G401 (cell line): ENCODE measurements at places on chromosomes 16 and 17. TPM values are rescaled to one million over a fixed set of nuclear protein-coding genes. Genes with fewer than 3 reads are reported as not detected.

EZH1 gene
- total RNA-seq, result 10.0 and 14.7 TPM in 2 replicates

KCTD11 gene
- total RNA-seq, result 12.0 and 14.3 TPM in 2 replicates

DNA sequence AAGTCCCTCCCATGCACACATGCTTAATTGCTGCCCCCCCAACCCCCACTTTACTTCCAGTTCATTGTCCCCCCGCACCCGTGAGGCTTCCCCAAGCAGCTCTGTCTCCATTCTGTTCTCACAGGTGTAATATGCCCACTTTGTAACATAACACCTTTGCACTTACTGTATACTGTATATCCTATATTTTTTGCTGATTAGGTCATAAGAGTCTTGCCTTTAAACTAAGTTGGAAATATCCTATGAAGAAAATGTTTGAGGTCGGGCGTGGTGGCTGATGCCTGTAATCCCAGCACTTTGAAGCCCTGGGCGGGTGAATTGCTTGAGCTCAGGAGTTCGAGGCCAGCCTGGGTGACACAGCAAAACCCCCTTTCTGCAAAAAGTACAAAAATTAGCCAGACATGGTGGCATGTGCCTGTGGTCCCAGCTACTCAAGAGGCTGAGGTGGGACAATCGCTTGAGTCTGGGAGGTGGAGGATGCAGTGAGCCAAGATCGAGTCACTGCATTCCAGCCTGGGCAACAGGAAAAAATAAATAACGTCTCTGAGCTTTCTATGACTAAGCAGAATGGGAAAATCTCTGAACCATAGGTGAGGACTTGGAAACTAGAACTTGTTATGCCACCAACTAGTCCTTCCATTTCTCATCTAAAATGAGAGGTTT, 76.1 kb downstream of the TNRC6C start:
- DNase-seq, result no peak

DNA sequence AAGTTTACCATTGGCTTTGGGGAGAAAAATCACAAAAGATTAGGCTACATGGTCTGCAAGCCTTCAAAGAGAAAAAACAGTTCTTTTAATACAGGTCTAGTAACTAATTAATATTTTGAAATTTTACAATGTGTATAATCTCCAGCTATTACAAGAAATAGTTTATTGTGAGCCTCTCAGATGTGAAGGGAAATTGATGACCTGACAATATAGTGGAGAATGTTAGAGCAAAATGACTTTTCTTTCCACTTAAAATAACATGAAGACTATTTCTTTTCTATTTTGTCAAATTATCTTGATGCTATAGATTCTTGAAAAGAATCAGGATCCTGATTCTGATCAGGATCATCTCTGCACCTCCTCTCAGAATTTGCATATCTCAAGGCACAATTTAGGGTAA, 362.3 kb downstream of the PMP22 start:
- DNase-seq, result no peak

GRCh38 chr16:23861874-23862273, 26.1 kb downstream of the PRKCB start:
- DNase-seq, result no peak

CCL16 gene
- total RNA-seq, result not detected in 2 replicates

- no peak for DNase-seq
Observed at GRCh38 chr16:1260101-1260680, 4.3 kb downstream of the TPSD1 start.

SYCE1L gene
- total RNA-seq, result not detected in 2 replicates

GRCh38 chr17:27622986-27623385, 8.0 kb upstream of the LGALS9 start:
- DNase-seq, result peak; percentile 18

- no peak for DNase-seq
Observed at GRCh38 chr17:55341432-55341831, 76.7 kb downstream of the HLF start.

LPO gene
- not detected in 2 replicates for total RNA-seq

DNA sequence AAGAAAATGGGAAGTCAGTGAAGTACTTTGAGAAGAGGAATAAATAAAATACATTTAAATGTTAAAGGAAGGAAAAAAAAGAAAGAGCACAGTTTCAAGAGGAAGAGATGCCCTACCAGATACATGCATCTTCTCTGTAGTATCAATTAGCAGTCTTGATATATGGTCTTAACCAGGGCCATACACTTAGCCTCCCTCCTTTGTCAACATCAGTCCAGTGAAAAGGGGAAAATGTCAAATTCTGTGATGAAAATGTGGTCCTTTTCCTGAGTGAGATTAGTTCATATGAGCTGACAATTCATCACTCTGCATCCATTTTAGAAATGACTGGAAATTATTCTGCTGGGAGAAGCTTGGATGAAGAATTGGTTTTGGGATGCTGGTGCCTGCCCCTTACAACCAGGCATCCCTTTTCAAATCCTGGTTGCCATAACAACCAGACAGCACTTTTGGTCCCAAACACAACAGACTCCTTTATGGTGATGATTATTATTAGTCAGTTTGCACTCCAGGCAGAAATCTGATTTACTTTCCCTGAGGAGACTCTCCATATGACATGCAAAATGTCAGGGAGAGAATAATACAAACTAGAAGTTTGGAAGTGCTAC, 933.6 kb upstream of the CDH8 start:
- DNase-seq, result no peak

GRCh38 chr17:50853015-50853615, 13.0 kb downstream of the TOB1 start:
- no peak for DNase-seq

SMIM5 gene
- not detected in 2 replicates for total RNA-seq

DNA sequence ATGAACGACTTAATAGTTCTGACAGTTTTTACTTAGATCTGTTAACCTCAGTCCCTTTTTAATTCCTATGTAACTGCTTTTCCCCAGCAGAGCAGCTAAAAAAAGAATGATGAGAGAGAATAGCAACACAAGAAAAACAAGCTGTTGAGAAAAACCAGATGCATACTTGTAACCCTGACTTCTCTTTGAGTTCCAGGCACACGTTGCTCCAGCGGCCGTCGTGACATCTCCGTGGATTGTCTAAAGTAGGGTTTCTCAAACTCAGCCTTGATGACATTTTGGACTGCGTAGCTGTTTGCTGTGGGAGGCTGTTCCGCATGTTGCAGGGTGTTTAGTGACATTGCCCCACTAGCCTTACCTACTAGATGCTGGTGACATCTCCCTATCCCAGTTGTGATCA, 324.0 kb downstream of the SNX29 start:
- DNase-seq, result no peak

DNA sequence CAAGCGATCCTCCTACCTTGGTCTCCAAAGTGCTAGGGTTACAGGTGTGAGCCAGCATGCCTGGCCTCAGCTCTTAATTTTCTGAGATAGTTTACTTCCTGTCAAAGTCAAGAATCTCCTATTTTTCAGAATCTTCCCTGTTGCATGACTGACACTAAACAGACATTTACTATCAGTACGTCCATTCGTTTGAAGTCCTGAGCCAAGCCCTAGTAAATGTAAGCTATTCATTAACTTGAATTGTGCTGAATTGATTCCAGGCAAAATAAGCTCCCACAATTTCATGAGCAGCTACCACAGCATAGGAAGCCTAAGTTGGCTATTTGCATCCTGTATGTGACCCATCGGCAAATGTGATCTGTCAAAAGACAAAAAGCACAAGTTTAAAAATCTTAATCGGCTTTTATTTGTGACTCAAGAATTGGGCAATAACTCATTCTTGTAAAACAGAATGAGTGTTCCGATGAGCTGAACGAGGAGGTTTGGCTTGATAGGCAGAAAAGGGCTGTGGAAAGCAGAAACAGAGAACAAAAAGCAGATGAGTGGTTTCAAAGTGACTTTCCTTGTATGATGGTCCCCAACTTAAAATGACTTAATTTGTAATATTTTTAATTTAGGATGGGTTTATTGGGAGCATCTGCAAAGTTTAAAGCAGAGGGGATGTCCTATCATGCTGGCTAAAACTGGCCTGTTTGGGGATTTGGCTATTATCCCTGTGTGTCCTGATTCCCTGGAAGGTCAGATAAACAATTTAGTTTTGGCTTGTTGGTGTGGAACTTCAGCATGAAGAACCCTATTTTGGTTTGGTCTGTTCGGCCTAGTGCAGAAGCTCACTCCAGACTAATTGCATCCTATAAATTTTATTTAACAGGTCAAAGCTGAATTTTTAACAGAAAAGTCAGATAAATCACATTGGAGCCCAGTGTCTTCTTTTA, 14.2 kb downstream of the RNF112 start:
- no peak for DNase-seq

DNA sequence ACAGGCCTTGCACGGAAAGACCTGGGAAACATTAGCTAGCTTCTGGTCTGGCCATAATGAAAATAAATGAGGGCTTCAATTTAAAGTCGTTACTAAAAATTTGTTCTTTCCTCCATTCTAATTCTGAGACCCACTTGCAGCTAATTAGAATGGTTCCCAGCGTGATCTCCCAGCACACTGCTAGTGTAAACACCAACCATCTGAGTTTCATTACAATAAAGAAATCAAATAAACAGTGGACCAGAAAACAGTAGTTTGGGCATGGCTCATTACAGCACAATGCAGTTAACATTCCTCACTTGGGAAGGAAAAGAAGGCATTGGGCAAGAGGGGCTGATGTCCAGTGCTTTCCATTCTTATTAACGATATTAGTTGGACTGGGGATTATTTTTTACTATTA, 410.9 kb upstream of the SOX9 start:
- DNase-seq, result no peak

DEXI gene
- total RNA-seq, result 90.6 and 91.9 TPM in 2 replicates

TAF15 gene
- 18.2 and 23.9 TPM in 2 replicates for total RNA-seq

DNA sequence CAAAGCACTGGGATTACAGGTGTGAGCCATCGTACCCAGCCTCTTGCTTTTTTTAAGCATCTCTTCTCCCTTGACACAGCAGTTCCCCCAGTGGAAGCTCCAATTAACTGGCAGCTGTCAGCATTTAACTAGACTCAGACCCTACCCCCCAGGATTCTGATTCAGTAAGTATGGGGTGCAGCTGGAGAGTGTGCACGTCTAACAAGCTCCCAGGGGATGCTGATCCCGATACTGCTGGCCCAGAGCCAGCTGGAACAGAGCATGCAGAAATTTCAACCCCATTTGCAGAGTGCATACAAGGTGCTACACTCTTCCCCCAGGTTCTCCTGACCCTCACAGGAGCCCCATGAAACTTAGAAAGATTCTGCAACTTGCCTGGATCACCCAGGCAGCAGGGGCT, 27.7 kb upstream of the BCO1 start:
- DNase-seq, result no peak

GRCh38 chr17:31392002-31392855, 754 bp downstream of the RAB11FIP4 start:
- DNase-seq, result peak; percentile 63

- DNase-seq, result no peak
Observed at GRCh38 chr17:28864991-28865849, 10.4 kb downstream of the ERAL1 start.

DNA sequence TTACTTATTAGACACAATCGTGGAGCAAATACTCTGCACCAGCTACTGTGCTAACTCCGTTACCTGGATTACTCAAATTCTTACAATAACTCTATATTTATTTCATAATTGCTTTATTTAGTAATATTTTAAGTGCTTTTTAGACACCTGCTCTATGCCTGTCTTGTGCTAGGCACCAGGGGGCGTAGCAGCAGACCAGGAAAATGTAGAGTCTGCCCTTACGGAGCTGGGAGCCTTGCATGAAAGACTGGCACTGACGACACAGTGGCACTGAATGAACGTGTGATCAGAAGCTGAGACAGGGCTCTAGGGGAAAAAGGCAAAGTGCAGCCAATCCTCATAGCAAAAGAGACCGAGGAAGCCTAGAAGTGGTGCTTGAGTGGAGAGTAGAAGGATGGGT, 486.5 kb downstream of the CDH13 start:
- DNase-seq, result peak; percentile 29

DNA sequence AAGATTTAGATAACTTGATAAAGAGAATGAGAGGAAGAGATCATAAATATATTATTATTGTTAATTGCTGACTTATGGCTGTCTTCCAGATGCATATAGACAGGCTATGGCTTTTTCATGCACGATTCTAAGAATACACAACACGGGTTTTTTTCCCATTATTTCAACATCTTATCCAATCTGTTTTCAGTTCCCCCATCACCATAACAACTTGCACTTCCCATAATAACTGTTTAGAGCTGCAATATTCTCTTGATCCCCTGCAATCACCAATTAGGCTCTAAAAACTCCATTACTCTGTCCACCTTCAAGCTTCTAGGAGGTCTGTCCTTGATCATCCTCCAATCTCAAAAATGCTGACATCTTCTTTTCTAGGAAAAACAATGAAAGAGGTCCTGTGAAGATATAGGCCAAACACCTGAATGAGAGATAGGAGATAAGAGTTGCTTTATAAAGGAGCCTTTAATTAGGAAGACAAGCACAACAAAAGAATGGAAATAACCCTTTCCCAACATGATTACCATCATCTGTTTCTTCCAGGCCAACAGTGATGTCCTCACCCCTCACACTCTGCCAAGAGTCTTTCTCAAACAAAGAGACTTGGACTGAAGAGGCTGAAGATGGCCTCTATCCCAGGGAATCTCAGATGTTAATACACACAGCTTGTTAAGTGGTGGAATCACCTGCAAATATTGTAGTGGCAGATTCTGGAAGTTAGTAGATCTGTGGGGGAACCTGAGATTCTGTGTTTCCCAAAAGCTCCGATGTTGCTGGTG, 32.2 kb upstream of the CCL2 start:
- DNase-seq, result no peak

DNA sequence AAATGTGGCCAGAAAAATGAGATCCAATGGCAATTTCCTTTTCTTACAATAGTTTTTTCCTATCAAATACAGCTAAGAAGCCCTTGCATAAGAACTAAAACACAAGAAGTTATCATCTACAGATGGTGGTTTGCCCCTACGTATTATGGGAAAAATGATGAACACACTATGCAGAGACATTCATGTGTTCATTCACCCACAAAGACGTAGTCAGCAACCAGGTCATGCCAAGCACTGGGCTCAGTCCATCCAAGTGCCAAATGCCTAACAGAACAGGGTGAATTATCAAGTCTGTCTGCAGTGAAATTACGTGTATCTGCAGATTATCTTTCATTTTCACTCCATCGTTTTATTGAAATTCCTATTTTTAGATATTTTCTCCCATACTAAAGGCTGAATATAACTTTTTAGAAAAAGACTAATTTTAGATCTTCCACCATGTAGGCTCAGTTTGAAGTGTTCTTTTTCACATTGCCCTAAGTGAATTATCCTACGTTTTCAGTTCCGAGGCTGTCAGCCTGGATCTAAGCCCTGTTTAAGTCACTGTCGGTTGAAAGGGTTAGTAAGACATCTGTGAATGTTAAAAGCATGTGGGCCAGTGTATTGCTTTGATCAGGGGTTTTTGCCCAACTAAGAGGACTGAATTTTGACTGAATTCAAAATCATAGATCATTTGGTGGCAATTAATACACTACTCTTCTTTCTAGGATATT, 78.1 kb upstream of the DHX40 start:
- DNase-seq, result peak; percentile 77
